ENCODE measurements at places on chromosomes 7 and 10.
A peak's percentile ranks its signal among the peaks of the same experiment; 100 is the strongest.

DNA sequence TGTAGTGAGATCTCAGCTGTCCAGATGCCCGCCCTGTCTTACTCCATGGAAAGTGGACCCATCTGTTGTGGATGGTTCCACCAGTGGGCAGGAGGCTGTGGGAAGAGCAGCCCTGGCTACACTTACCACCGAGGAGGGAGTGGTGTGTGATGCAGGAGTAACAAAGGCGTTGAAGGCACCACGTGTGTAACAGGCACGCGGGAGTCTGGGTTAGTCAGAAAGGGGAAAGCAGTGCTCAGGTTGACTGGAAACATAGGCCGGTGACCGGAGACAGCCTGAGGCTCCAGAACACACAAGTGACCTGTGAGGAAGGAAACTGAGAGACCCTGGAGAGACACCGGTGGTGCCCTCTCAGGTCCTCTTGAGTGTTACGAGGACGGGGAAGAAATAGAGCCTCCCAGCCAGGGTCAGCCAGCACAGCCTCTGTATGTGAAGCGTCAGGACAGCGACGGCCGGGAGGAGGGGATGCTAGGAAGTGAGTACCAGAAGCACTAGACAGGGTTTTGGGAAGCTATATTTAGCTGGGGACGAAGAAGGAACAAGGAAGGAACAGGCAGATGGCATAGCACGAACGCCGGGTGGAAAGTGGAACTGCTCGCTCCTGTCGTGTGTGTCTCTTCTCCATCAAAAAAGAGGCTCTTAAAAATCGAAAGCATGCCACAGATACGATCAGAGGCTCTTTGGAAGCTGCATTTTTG, 51.7 kb downstream of the DAGLB start:
- no peak for DNase-seq

DNA sequence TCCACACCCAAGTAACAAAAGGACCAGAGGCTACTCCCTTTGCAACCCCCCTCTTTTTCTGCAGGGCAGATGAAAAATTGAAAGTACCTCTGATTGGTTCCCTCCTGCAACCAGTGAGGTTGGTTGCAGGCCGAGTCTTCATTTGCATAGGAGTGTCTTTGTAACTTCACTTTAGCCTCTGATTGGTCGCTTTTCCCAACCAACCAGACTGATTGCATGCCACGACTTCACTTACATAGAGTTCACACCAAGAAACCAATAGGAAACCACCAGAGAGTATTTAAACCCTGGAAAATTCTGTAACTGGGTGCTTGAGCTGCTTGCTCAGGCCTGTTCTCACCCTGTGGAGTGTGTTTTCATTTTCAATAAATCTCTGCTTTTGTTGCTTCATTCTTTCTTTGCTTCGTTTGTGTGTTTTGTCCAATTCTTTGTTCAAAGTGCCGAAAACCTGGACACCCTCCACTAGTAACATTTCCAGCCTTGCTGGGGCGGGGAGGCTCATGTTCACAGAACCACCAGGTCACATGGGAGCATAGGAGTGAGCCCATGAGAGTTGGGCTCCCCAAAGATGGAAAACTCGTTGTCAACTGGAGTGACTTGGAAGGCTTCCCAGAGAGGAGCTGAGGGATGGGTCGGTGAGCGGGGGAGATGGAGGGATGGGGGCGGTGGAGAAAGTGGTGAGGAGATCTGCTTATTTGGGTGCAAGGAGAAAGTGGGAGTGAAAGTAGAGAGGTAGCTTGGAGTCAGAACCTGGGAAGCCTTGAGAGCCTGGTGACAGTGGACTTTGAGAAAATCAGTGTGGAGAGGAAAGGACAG, 223.6 kb downstream of the GFRA1 start:
- no peak for DNase-seq

- DNase-seq = no peak
Measured at GRCh38 chr7:621572-622285, 102.1 kb upstream of the PDGFA start.

DNA sequence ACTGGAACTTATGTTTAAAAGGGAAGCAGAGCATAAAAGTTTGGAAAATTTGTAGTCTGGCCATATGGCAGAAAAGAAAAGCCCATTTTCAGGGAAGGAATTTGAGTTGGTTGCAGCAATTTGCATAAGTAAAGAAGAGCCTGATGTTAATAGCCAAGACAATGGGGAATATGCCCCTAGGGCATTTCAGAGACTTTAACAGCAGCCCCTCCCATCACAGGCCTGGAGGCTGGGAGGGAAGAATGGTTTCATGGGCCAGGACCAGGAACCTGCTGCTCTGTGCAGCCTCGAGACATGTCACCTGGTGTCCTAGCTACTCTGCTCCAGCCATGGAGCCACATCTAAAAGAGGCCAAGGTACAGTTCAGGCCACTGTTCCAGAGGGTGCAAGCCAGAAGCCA, 35.3 kb downstream of the HTR7 start:
- DNase-seq = no peak

GRCh38 chr10:88156341-88156740, 292.9 kb downstream of the PTEN start:
- peak; percentile 97 for DNase-seq

DNA sequence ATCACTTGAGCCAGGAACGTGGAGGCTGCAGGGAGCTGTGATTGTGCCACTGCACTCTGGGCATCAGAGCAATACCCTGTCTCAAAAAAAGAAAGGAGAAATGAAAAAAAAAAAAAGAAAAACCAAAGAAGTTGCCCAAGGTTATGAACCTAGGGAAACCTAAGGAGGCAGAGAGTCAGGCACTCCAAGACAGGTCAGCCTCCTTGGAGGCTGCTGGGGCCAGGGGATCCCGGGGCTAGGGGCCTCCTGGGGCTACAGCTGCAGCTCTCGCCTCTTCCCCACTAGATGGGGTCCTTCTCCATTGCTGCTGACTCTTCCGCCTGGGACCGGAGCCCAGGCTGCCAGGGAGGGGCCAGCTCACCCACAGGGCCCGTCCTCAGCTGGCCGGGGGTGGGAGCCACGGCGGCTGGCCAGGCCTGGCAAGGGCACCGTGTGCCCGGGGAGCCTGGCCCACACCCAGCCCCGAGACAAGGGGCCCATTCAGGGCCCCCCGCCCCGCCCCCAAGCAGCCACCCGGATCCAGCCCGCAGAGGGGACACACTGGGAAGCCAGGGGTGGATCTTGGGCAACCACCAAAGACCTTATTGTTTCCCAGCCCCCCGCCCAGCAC, 1.7 kb upstream of the SPACDR start:
- peak; percentile 83 for DNase-seq

- DNase-seq = no peak
Measured at GRCh38 chr10:126122881-126123280, 226.5 kb downstream of the FANK1 start.

- DNase-seq = no peak
Measured at GRCh38 chr10:33363106-33363505, 28.6 kb upstream of the NRP1 start.

DNA sequence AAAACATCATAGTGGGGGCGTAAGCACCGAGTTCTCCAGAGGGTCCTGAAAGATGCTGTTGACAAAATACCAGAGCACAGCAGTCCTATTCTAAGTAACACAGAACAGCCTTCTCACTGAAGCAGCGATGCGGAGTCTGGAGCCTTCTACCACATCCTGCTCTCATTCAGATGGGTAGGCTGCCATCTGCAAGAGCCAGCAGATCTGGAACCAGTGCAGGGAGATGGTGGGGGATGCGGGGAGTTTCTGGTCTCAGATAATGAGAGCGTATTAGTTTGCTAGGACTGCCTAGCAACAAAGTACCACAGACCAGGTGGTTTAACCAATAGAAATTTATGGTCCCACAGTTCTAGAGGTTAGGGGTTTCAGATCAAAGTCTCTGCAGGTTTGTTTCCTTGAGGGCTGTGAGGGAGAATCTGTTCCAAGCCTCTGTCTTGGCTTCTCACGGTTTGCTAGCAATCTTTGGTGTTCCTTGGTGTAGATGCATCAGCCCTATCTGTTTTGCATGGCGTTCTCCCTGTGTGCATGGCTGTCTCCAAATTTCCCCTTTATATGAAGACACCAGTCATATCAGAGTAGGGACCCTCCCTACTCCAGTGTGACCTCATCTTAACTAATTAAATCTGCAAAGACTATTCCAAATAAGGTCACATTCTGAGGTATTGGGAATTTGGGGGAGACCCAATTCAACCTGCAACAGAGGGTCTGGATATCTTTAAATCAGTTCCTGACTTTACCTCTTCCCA, 52.0 kb upstream of the STEAP1B start:
- DNase-seq = no peak

DNA sequence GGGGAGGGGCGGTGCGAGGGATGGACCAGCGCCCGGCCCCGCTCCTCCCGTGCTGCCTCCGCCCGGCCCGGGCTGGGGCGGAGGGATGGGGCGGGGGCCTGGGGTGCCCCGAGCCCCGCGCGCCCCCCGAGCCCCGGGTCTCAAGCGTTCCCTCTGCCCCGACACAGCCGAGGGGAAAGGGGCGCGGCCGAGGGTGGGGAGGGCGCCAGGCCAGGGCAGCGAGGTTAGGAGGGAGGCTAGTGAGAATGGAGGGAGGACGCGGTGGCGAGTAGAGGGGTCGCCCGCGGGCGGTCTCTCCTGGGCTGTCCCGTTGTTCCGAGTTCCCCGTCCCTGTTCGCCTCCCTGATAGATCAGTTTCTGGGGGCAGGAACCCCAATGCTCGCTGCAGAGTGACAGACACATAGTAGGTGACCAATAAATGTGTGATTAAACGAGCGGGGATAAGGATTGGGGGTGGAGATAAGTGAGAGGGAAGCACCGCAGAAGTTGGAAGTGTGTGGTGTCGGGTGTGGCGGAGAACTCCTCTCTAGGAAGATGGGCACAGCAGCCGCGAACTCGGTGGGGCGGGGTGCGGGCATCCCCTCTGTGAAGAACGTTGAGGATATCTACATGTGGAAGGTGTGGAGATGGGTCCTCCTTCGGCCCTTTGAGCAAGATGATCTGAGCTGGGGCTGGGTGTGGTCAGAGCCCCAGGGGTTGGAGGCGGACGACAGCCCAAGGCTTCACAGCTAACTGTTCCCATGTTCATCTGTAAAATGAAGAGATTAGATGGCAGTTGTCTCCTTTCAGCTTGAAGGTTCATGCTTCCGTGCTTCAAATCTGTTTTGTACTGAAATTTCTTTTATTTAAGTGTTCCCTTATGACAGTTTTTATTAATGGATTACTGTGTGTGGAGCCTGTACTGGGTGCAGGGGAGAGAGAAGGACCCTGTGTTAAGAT, 580 bp downstream of the ZNF775 start:
- DNase-seq = peak; percentile 62

- DNase-seq = no peak
Measured at GRCh38 chr7:54813398-54813797, 54.4 kb upstream of the SEC61G start.

DNA sequence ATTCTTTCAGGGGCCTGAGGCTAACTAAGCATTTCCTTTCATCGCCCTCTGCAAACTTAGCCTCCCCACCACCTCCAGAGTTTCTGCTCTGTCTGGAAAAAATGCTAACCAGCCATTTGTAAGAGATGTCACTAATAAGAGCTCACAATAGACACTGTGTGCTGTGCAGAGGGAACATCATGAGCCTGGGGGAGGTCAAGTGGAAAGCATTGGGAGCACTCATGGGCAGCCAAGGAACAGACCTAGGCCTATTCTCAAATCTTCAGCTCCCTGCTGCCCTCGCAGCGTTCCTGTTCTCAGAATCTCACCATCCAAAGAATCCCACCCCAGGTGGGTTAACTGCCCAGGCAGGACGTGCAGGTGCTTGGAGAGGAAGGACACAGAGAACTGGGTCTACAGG, 27.1 kb upstream of the GPAM start:
- DNase-seq = no peak

- no peak for DNase-seq
Measured at GRCh38 chr10:85408388-85408787, 958.2 kb downstream of the GRID1 start.

DNA sequence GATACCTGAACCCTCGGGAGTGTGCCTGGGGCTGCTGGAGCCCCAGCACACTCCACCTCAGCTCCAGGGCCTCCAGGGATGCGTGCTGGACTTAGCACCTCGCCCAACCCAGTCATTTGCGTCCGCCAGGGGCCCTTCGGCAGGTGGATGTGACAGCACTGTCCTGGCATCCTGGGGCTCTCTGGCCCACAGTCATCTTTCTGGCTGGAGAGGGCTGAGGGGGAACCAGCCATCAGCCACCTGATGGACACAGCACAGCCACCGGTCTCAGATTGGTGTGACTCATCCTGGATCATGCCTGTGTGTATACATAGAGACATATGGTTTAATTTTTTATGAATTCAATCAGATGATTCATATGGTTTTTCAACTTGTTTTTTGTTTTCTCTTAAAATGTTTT, 11.1 kb downstream of the ZNF775 start:
- DNase-seq = peak; percentile 82

DNA sequence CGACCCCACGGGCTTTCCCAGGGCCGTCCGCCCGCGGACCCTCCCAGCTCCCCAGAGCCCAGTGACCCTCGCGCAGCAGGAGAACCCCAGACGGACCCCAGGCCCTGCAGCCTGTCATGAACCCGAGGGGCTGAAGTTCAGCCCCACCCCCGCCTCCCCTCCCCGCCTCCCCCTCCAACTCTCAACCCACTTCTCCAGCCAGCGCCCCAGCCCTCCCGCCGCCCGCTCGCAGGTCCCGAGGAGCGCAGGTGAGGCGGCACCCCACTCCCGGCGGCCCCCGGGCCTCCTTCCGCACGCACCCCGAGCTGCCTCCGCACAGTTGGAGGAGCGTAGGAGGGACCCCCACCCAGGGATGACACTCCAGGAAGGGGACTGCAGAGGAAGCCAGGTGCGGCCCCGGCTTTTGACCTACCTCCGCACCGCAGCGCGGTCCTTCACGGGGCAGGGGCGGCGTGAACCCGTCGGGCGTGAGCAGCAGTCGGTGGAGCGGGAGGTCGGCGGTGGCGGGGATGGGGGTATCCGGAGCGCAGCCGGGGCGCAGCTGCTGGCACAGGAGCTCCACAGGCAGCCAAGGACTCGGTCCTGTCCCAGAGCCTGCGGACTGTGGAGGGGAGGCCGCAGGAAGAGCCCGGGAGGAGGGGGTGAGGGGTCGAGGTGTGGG, at the start of gene TMEM176A:
TMEM176A (plus strand) TSS at position 189 of the 661 bp plus-strand sequence. CDS start 782 bp downstream, outside the sequence.
- DNase-seq = no peak
